ENCODE measurements at places on chromosomes 6 and 20.

DNA sequence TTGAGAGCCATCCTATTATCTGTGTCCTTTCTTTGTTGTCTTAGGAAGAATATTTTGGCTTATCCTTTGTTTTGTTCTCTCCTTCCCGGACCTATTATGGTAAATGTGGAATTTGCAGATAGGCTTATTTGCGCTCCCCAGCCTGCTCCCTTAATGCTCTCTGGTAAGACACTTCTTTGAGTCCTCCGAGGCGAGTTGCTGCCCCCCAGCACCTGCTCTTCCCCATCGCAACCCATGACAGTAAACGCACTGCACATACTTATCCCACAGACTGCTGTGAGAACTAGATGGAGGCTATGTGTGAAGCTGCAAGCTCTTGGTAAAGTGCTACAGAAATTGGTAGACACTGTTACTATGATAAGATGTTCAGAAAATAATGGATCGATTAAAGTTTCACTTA is 47.0 kb upstream of the ESR1 start:
- DNase-seq: no peak

DNA sequence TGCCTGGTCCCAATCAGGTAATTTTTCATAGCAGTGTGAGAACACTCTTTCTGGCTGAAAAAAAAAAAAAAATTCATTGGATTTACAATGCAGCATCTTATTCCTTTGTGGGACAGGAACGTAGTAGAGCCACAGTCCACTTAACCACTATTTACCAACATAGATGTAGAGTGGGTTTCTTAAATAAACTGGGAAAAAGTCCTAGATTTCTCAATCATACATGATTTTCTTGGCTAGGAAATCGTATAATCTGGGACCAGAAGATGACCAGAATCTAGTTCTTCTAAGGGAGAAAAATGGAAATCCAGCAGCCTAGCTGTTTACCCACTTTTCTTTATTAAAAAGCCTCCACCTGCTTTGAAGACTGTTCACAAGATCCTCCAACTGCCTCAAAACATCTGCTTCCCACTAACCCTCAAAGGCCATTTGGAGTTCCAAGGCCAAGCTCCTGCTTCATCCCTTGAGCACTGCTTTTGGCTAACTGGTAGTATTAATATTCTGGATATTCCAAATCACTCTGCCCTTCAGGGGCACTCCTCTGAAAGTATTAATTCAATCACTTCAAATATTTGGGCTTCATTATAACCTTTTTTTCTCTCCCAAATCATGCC is 70.4 kb downstream of the FYN start:
- DNase-seq: no peak

- no peak for DNase-seq
These were observed 72.4 kb upstream of the GTSF1L start for GRCh38 chr20:43799150-43799711.

- DNase-seq: no peak
These were observed 14.7 kb downstream of the SESN1 start for GRCh38 chr6:109079981-109080380.

- DNase-seq: no peak
These were observed 203.0 kb downstream of the FARS2 start for GRCh38 chr6:5464099-5464885.

- no peak for DNase-seq
These were observed 31.1 kb downstream of the RALY start for GRCh38 chr20:34024723-34025351.

- DNase-seq: no peak
These were observed at the start of gene PHACTR3 for GRCh38 chr20:59603781-59604541. PHACTR3 (plus strand) TSS chr20:59604540; CDS start chr20:59605015, 475 bp downstream.

GRCh38 chr20:50645253-50646068 is 45.9 kb downstream of the RIPOR3 start:
- no peak for DNase-seq

DNA sequence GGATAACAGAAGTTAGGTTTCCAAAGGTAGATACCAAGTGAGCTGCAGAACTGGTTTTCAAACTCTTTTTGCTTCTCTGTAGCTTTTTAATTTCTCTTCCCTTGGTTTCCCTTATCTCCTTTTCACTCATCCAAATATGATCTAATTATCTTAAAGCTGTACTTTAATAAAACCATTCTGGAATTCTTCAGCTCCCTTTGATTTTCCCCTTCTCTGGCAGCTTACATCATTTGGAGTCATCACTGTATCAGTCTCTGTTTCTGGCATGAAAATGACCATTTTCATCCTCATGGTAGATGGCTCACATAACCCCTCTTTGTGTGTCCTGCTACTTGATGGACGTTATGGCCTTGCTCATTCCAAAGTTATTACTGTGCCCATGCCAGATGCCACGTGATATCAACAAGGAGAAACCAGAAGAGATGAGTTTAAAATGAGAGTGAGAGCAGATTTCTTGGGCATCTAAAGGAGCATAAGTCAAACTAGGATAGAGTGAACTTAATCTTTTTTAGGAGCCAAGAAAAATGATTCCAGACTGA is 620.2 kb downstream of the QKI start:
- no peak for DNase-seq

GRCh38 chr6:54415517-54415916 is 107.3 kb downstream of the TINAG start:
- no peak for DNase-seq

DNA sequence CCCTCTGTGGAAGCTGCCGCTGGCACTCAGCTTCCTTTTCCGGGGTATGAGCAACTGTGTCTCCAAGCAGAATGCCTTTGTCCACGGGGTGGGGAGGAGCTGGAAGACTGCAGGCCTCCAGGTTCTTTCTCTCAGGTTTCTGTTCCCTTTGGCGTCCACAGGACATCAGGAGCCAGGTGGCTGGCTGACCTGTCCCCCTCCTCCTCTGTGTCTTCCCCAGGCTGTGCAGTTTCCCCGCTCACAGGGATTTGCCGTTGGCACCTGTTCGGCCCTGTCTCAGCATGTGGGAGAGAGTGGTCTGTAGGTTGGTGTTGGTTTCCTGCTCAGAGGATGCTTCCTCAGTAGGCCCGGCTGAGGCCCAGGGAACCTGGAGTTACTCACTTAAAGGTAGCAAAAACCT is 43.5 kb downstream of the CDS2 start:
- no peak for DNase-seq

DNA sequence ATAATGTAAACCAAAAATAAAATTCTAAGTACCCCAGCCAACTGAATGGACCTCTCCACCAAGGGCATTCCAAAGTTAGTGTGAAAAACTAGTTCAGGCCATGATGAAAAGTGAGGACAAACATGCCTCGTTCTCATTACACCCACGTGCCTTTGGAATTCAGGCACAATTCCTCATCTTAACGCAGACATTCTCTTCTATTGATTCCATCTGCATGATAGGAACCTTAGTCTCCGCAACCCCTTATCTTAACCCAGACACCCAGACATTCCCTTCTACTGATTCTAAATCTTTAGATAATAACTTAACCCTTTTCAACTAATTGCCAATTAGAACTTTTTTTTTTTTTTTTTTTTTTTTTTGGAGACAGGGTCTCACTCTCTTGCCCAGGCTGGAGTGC is 7.6 kb upstream of the SERPINB6 start:
- no peak for DNase-seq

DNA sequence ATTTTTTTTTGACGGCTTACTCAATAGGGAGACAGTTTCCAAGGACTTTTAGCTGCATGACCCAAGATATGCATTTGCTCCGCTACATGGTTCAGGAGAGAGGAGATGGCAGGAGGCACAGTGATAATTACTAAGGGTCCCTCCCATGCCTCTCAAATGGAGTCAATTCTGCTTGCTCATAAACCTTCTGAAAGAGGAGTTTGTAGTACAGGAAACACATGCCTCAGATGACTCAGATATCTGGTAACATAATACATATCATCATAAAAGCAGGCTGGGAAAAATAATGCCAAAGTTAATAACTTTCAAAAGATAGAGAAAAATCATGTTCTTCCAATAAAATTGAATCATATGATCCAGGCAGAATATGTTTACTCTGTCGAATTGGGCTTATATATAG is 97.6 kb upstream of the DEFB112 start:
- DNase-seq: no peak

- no peak for DNase-seq
These were observed 15.7 kb upstream of the ENPP1 start for GRCh38 chr6:131792091-131792496.

DNA sequence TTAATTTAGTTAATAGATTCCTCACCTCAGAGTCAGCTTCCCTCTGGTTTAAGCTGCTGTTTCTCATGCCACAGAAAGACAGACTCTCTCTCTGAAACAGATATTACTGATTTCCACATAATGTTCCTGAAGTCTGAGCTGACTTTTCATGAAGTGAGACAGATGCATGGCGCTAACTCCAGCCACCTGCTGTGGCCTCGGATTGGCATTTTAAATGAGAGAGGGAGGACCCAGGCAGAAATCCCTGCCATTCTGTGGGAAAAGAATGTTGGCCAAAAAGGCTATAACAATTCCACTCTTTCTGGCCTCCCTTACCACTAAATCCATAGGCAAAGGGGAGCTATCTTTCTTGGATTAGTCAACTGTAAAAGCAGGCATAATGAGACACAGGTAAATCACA is 354.1 kb upstream of the CDH4 start:
- DNase-seq: no peak

- DNase-seq: no peak
These were observed 73.3 kb upstream of the NXT1 start for GRCh38 chr20:23277316-23277715.

DNA sequence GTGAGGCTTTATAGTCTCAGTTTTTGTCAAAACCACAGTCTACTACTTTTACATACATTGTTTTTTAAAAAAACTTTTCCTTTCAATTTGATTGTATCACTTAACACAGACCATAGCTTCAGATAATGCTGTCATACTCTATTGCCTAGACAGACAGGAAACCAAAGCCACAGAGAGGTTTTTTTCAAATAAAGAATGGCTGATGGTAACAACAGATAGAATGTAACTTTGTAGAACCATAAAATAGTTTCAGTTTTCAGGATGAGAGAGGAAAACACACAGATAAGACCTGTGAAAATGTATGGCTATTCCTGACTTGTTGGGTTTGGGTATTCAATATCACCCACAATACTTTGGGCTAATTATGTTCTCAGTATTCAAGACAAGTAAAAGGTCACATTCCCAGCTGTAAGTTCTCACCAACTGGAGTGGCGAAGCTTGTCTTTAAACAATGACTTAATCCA is 94.0 kb downstream of the ADGRG6 start:
- DNase-seq: no peak
